Anterior cingulate cortex (tissue), 58 donors: ENCODE measurements at places on chromosomes 3 and 15.

DNA sequence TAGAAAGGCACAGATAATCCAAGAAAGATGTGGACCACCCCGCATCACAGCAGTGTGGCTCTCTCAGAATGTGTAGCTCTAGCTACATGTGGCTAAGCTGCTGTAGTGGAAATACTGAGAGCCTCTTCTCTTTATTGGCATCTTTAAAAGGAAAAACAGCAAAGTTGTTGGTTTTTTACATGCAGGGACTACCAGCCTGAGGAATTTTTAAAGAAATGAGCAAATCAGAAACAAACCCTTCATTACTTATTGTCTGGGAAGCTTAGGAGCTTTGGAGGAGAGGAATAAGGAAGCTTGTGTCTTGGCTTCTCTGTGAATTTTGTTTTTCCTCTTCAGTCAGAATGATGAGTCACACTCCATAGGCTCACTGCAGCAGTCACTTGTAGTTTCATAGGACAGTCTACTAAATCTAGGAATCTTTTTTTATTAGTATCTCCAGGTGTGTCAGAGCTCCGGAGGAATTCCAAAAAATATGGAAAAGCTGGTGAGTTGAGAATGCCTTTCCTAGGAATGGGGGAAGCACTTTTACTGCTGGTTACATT lies 27.5 kb downstream of the POLG start:
- no peak for DNase-seq

DNA sequence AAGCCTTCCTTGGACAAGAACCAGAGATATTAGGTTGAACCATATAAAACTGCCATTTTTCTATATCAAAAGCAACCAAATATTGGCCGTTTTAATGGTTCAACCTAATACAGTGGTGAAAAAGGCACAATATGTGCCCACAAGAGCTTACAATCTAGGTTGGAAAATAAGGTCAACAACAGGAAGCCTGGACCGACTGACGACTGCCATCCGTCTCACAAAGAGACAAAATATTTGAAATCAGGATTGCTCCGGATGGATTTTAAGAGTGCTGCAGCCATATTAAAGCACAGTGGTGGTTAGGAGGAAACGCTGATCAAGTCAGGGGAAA lies 1.4 kb downstream of the AHSG start:
- no peak for DNase-seq

DNA sequence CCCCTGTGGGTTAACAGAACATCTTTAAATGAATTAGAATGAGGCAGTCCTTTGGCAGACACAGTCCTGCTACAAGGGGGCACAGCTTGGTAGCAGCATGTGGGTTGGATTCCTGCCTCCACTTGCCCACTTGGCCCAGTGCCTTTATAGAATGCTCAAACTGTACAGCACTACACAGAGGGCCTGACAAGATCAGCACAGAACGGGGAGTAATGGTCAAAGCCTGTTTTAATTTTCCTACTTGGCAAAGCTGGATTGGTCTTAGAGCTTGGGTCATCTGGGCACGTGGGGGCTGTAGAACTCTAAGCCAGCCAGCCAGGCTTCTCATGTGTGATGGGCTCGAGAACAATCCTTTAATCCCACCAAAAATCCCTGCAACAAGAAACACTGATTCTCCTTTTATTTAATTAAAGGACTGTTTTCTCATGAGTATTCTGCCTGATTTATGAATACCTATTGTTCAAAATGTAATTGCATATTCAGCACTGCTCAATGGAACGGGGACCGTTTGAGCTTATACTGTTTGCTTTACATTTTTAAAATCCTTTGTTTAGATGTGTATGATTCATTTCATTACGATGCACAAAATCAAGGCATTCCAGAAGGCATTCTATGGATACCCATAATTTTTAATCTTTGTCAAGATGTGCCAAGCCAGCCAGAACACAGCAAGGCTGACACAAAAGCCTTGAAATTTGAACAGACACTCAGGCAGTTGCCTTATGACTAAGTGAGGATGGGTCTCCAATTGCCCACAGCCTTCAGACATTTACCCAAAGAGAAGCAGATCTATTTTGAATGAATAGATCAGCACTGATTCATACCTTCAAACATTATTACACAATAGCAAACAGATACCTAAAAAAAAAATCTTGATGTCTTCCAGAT lies 249.3 kb upstream of the TGFBR2 start:
- DNase-seq: no peak

DNA sequence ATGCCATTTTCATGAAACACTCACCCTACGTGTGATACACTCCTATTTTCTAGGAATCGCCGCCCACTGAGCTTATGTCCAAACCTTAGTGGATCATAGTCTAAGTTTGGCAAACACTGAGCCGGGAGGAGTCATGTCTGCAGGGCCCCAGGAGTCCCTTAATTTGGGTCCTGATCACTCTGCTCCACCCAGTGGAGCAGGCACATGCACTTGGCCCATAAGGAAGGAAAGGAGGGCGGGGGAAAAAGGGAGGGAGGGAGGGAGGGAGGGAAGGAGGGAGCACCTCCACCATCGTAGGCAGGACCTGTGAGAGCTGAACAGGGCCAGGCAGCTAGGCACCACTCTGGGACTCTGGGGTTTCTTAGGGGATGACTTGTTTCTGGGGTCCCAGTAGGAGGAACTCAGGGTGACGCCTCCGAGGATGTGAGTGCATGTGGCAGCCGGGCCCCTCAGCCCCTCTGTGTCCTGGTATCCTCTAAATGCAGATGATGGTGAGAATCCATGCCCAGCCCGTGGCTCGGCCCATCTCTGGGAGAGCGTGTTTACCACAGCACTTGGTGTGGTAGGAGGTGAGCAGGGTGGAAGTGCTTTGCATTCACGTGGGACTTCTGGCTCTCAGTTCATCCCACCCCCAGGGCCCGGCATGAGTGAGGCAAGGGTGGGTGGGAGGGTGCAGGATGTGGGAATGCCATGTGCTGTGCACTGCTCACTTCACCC lies 109.4 kb downstream of the KLF13 start:
- no peak for DNase-seq

DNA sequence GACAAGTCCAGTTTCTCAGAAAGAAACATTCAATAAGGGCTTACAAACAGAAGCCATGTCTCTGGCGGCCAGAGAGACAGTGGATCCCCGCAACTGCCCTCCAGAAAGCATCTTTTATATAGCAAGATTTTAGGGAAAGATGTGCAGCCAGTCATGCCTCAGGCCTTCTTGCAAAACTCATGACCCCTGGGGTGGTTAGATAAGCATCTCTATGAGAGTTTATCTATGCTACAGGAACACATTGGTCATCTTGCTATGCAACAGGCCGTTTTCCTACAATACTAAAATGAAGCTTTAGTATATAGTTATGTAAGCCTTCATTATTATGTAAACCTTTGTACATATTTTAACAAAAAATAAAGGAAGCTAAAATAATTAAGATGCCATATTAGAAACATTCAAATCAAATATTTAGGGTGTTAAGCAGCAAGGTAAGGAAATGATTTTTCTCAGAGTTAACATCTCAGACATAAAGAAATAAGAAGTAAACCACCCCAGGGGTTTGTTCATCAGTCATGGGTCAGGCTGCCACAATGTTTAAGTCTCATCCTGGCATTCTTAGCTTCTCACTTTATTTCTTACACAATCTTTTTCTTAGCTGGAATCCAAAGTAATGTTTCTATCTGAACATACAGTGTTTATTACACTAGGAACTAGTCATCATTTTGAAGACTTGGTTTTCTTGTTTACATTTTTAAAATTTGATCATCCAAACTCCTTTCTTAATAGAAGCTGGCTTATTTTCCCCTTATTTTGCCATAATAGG lies 6.3 kb upstream of the FSIP1 start:
- no peak for DNase-seq
